ENCODE measurements at places on chromosomes 6 and 20. TPM values are rescaled to one million over a fixed set of nuclear protein-coding genes. Genes with fewer than 3 reads are reported as not detected.
A peak's percentile ranks its signal among the peaks of the same experiment; 100 is the strongest.

- no peaks in the 10 kb centered on the region for H3K4me1 ChIP-seq
- H3K36me3 ChIP-seq: no peaks in the 10 kb centered on the region
- peaks cover 6% of the 10 kb centered on the region for H3K27me3 ChIP-seq
- H3K4me3 ChIP-seq: no peak overlapping the region
- no peak for DNase-seq
Measured at GRCh38 chr20:6140947-6141346, 18.1 kb upstream of the FERMT1 start.

DNA sequence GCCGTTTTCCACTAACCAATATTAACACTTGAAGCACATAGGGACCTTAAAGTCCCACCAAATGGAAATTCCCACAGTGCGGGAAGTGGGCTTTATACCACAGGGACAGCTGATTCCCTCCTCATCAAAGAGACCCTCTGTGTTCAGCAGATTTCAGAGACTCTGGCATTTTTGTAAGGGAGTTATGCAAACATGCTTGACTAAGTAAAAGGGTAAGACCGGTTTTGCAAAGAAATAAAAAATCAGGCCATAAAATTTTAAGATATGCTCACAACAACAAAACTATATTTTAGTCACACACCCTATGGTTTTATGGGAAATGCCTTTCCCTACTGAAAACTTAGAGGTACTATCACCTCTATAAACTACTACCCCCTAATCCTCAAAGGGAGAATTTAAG, 45.4 kb upstream of the SPTLC3 start:
- H3K27ac ChIP-seq: no peak overlapping the region
- no peaks in the 10 kb centered on the region for H3K36me3 ChIP-seq
- H3K4me1 ChIP-seq: no peaks in the 10 kb centered on the region
- DNase-seq: no peak
- no peak overlapping the region for H3K4me3 ChIP-seq

The LTB gene
- 0.52 TPM for total RNA-seq

The ULBP3 gene
- total RNA-seq: 14.7 TPM

The ADTRP gene
- 0.58 TPM for total RNA-seq

DNA sequence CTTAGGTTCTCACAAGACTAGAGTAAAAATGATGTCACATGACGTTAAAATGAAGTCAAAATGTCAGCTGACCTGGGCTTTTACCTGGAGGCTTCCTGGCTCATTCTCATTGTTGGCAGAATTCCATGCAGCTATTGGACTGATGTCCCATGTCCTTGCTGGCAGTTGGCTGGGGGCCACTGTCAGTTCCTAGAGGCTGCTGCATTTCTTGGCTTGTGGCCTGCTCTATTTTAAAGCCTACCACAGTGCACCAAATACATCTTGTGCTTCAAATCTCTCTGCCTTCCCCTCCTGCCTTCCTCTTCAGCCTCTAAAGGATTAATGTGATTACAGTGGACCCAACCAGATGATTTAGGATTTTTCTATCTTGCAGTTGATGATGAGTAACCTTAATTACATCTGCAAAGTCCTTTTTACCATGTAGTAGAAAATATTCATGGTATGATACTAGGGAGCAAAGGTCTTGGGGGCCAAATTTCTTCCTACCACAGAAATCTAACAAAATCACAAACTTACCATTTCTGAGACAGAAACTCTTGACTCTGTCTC, 81.9 kb downstream of the FIG4 start:
- H3K4me1 ChIP-seq: peaks cover 9% of the 10 kb centered on the region
- no peak overlapping the region for H3K27ac ChIP-seq
- H3K27me3 ChIP-seq: no peaks in the 10 kb centered on the region
- H3K36me3 ChIP-seq: no peaks in the 10 kb centered on the region

The WFDC10B gene
- total RNA-seq: not detected

DNA sequence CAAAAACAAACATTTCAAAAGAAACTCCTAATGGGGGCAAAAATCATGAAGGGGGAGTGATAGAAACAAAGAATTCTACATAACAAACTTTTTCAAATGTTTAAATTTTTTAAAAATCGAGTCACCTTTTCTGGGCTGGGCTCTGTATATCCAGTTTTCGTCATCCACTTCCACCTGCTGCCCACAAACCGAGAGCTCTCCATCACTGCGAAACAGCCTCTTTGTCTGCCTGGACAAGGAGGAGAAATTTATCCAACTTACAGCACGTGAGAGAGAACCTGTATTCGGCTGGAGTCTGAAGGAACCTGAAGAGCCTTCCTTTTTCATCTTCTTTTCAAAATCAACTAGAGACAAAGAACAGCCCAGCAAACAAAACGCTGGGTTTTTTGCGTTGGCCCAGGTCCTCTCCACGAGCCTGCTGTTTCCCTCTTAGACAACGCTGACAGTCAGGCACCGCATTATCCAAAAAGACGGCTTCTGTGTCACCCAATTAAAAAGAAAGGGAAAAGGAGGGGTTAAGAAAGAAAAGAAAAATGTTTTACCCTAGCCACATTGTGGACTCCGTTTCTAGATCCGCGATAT, 72.4 kb upstream of the NHSL1 start:
- peak overlapping the region; percentile 66 for H3K4me3 ChIP-seq
- DNase-seq: no peak
- H3K36me3 ChIP-seq: no peaks in the 10 kb centered on the region
- H3K4me1 ChIP-seq: peaks cover 21% of the 10 kb centered on the region
- no peaks in the 10 kb centered on the region for H3K27me3 ChIP-seq
- H3K27ac ChIP-seq: no peak overlapping the region

DNA sequence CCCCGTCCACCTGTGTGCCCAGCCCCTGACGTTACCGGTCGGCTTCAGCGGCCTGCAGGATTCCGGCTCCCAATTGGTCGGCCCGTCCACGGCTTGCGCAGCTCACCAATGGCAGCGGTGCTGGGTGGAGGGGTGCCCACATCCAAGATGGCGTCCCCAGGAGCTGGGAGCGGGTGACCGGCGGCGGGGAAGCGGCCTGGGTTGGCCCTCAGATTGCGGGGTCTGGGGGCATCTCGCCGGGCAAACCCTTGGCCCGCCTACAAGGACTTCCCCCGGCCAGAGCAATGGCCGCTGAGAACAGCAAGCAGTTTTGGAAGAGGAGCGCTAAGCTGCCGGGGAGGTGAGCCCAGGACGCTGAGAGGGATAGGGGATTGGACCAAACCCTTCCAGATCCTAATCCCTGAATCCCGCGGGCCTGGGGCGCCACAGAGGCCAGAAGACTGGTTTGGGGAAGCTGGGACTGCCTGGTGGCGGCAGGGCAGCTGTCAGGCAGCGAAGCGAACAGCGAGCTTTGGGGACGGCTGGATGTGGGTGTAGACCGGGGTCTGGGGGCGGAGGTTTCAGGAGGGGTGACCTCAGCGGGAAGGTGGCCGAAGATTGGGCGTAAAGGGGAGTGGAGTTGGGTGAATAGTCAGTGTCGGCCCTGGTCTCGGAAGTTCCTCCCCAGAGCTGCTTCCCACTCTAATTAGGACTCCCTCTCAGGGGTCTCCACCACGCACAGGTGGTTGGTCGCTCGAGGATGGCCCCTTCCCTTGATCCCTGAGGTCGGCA, at the start of the genes TBC1D22B and TMEM217:
Gene TBC1D22B, plus strand, starts transcription at position 139 of the 771 bp plus-strand sequence. Its CDS starts 146 bp downstream, at position 285.
Gene TMEM217, minus strand, starts transcription at position 511 of the 771 bp plus-strand sequence. CDS start 39,114 bp downstream, outside the sequence.
- peak; percentile 88 for DNase-seq
- peak within 1 kb of the TSS; percentile 96 for H3K27ac ChIP-seq
- peak within 1 kb of the TSS; percentile 98 for H3K4me3 ChIP-seq
- H3K27me3 ChIP-seq: no peaks in the 10 kb centered on the region

The RNF182 gene
- 8.3 TPM for total RNA-seq

GRCh38 chr20:59581993-59582679, 22.2 kb upstream of the PHACTR3 start:
- no peaks in the 10 kb centered on the region for H3K36me3 ChIP-seq
- no peak overlapping the region for H3K4me3 ChIP-seq
- H3K27ac ChIP-seq: no peak overlapping the region
- no peak for DNase-seq

- no peak overlapping the region for H3K4me3 ChIP-seq
- H3K27ac ChIP-seq: no peak overlapping the region
- H3K4me1 ChIP-seq: no peaks in the 10 kb centered on the region
- DNase-seq: no peak
- H3K27me3 ChIP-seq: no peaks in the 10 kb centered on the region
Measured at GRCh38 chr6:158836625-158837311, 17.6 kb upstream of the EZR start.

- H3K36me3 ChIP-seq: no peaks in the 10 kb centered on the region
- H3K27ac ChIP-seq: no peak overlapping the region
- H3K4me1 ChIP-seq: no peaks in the 10 kb centered on the region
Measured at GRCh38 chr6:38221251-38221650, 401.7 kb downstream of the ZFAND3 start.

GRCh38 chr6:32700391-32701040, 34.1 kb upstream of the HLA-DQB1 start:
- DNase-seq: peak; percentile 25
- H3K27me3 ChIP-seq: peaks cover 7% of the 10 kb centered on the region
- H3K4me1 ChIP-seq: no peaks in the 10 kb centered on the region
- no peak overlapping the region for H3K27ac ChIP-seq

DNA sequence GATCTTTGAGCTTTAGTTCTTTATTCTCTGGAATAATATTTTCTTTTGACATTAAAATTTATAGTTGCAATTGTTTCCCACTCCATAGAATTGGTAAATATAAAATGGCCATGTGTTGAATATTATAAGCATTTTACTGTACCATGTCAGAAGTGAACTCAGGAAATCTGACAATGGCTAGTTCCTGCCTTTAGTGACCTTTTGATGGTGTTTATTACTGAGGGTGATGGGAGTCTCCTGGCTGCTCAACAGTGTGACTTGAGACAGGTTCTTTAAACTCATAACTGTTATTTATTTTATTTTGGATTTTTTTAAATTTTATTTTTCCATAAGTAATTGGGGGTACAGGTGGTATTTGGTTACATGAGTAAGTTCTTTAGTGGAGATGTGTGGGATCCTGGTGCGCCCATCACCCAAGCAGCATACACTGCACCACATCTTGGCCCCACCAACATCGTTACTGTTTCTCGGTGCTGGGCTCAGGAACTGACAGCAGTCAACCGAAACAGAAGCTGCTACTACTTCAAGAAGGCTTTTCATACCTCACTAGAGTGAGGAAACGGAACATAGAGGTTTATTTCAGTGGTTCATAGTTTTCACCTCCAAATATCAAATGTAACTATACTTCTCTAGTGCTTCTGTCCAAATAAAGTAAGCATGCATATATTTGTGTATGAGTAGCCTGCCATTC, 90.4 kb downstream of the PLEKHG1 start:
- H3K4me1 ChIP-seq: no peaks in the 10 kb centered on the region
- no peak overlapping the region for H3K27ac ChIP-seq
- H3K4me3 ChIP-seq: no peak overlapping the region
- no peaks in the 10 kb centered on the region for H3K27me3 ChIP-seq
- H3K36me3 ChIP-seq: no peaks in the 10 kb centered on the region

- H3K36me3 ChIP-seq: no peaks in the 10 kb centered on the region
- no peak overlapping the region for H3K4me3 ChIP-seq
- DNase-seq: no peak
- no peaks in the 10 kb centered on the region for H3K27me3 ChIP-seq
- H3K4me1 ChIP-seq: no peaks in the 10 kb centered on the region
Measured at GRCh38 chr20:5410470-5410869, 93.7 kb upstream of the PROKR2 start.

DNA sequence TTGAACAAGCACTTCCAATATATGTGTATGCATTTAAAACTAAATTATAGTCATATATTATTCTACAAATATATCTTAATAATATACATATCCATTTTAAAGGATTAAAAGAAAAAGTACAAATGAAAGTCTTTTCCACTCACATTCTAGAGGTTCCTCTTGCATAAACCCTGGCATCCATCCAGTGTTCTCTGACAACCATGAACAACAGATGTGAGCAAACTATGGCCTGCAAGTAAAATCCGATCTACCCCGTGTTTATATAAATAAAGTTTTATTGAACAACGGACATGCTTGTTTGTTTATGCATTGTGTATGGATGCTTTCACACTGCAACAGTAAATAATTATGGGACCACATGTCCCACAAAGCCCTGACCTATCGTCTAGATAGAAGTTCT, 1122.3 kb downstream of the EPHA7 start:
- H3K27me3 ChIP-seq: no peaks in the 10 kb centered on the region
- H3K4me3 ChIP-seq: no peak overlapping the region
- H3K36me3 ChIP-seq: no peaks in the 10 kb centered on the region
- H3K27ac ChIP-seq: no peak overlapping the region
- no peak for DNase-seq

GRCh38 chr6:107524626-107525025, 34.7 kb downstream of the SOBP start:
- no peak for DNase-seq
- H3K27ac ChIP-seq: no peak overlapping the region
- H3K36me3 ChIP-seq: no peaks in the 10 kb centered on the region
- H3K27me3 ChIP-seq: no peaks in the 10 kb centered on the region
- H3K4me3 ChIP-seq: no peak overlapping the region
- no peaks in the 10 kb centered on the region for H3K4me1 ChIP-seq

- H3K36me3 ChIP-seq: no peaks in the 10 kb centered on the region
- DNase-seq: no peak
- H3K27me3 ChIP-seq: no peaks in the 10 kb centered on the region
- H3K27ac ChIP-seq: no peak overlapping the region
Measured at GRCh38 chr6:47137073-47137472, 94.9 kb upstream of the ADGRF1 start.

GRCh38 chr6:40251637-40252300, 317.5 kb upstream of the MOCS1 start:
- no peak for DNase-seq
- H3K27ac ChIP-seq: no peak overlapping the region
- no peak overlapping the region for H3K4me3 ChIP-seq
- no peaks in the 10 kb centered on the region for H3K36me3 ChIP-seq
- no peaks in the 10 kb centered on the region for H3K27me3 ChIP-seq
- H3K4me1 ChIP-seq: no peaks in the 10 kb centered on the region

The MMP24 gene
- total RNA-seq: 13.7 TPM

The SCAF8 gene
- 36.2 TPM for total RNA-seq

The COL11A2 gene
- total RNA-seq: 1.3 TPM

DNA sequence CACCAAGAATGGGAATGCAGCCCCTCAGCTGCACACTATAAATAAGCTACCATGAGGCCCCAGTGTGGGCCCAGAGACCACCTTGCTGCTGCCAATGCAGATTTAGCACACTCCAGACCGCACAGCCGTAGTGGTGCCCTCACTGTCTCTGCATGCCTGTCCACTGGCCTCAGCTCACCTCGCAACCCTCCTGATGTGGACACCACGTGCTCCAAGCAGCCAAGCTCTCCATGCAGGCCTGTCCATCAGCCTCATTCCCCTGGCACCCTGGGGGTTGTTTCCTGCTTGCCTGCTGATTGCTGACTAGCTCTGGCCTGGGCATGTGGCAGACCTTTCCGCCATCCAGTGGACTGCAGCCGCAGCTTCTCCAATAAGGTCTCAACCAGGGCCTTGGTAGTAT, 36.2 kb downstream of the ZBTB9 start:
- no peaks in the 10 kb centered on the region for H3K36me3 ChIP-seq
- no peak overlapping the region for H3K4me3 ChIP-seq
- peaks cover 3% of the 10 kb centered on the region for H3K27me3 ChIP-seq
- DNase-seq: no peak

The OXT gene
- total RNA-seq: not detected

The BMP7 gene
- 15.3 TPM for total RNA-seq

- no peak overlapping the region for H3K27ac ChIP-seq
- no peaks in the 10 kb centered on the region for H3K27me3 ChIP-seq
- H3K4me1 ChIP-seq: peaks cover 11% of the 10 kb centered on the region
- H3K4me3 ChIP-seq: no peak overlapping the region
- no peak for DNase-seq
Measured at GRCh38 chr6:2870046-2870636, 28.5 kb upstream of the SERPINB1 start.

The SUMO4 gene
- 1.6 TPM for total RNA-seq

- H3K4me3 ChIP-seq: no peak overlapping the region
- H3K27ac ChIP-seq: no peak overlapping the region
- peaks cover 17% of the 10 kb centered on the region for H3K4me1 ChIP-seq
- H3K27me3 ChIP-seq: no peaks in the 10 kb centered on the region
Measured at GRCh38 chr6:128659878-128660622, 139.7 kb upstream of the PTPRK start.
